Activated B cell treated with CpG ODN at 0.5 μM for 24 hours (primary cell): ENCODE measurements at places on chromosomes 2 and 18. TPM values are rescaled to one million over a fixed set of nuclear protein-coding genes. Genes with fewer than 3 reads are reported as not detected.

Gene RGPD4
- total RNA-seq: 0.07 TPM in 1 of 2 replicates, not detected in the other

Gene TDRD15
- 0.49 and 0.58 TPM in 2 replicates for total RNA-seq

Gene UGT1A8
- total RNA-seq: not detected in 2 replicates

Gene SLC23A3
- total RNA-seq: 4.5 and 4.9 TPM in 2 replicates

Gene PCBP1
- total RNA-seq: 370 and 379 TPM in 2 replicates

Gene TMEM163
- 4.4 and 6.0 TPM in 2 replicates for total RNA-seq

Gene SP100
- total RNA-seq: 369 and 433 TPM in 2 replicates

Gene ACMSD
- not detected in 2 replicates for total RNA-seq

Gene TTLL4
- total RNA-seq: 36.0 and 37.2 TPM in 2 replicates

Gene IL18R1
- 1.7 and 2.2 TPM in 2 replicates for total RNA-seq

Gene ABCB11
- 0.05 TPM in 1 of 2 replicates, not detected in the other for total RNA-seq

Gene NCL
- total RNA-seq: 693 and 761 TPM in 2 replicates

Gene FAP
- total RNA-seq: not detected in 2 replicates
